NCI-H187 (cell line): ENCODE measurements at places on chromosomes 2 and 18.

DNA sequence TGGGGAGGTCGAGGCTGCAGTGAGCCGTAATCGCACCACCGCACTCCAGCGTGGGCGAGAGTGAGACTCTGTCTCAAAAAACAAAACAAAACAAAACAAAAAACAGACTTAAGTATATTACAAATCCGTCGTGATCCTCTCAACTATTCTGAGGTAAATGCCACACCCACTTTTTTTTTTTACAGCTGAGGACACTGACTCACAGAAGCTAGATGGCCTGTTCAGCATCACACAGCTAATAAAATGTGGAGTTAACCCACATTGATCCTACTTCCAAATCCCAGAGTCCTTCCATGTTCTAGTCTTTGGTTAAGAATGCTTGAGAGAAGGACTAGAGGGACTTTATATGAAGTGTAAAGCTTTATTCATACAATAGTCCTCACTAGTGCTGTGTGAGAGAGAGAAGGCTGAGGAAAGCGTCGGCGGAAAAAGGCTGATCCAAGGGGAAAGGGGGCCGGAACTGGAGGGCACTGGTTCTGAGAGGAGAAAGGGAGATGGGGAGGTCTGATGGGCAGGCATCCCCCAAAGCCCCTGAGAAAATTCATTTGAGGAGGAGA lies 627 bp downstream of the RNF25 start:
- no peak for DNase-seq

- no peak for DNase-seq
These were observed 118.8 kb downstream of the SETBP1 start for GRCh38 chr18:44799382-44799906.

- no peak for DNase-seq
These were observed 7.9 kb downstream of the SCG2 start for GRCh38 chr2:223594259-223594658.

- no peak for DNase-seq
These were observed 1371.2 kb downstream of the LRP1B start for GRCh38 chr2:140759426-140760156.

DNA sequence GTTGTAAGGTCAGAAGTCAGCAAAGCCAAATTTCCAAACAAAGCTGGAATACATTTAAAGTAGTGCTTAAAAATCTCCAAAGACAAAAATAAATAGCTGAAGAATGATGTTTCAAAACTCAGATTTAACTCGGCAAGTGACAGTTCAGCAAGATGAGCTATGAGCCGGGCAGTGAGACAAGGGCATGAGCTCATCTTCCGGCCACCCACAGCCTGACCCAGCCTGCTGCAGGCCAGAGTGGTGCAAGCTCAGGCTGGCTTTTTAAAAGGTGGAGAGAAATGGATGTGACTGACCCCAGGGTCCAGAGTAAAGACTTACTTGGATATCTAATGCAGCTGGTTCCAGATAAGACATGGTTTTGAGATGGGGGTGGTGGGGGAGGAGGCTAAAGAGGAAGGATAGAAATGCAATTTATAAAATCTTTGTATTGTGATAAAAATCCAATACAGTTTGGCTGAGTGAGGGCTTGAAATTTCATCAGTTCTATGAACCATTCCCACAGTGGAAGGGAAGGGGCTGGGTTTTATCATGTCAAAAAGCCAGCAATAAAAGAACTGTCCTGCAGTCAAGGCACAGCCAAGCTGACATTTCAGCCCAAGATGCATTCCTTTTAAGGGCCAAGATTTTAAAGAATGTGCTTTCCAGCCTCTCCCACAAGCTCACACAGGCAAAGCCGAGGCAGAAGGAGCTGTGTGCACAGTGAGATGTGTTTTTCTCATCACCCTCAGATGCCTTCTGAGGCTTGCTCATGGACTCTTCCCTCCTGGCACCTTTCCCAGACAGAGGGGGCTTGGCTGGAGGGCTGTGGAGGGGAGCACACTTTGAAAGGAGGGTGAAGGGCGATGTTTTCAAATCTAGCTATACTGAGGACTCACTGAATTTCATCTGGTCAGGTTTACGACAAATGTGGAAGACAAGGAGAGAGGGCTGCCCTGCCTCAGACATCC lies 97.9 kb upstream of the KLHL29 start:
- no peak for DNase-seq

- DNase-seq = no peak
These were observed 76.7 kb downstream of the EMILIN2 start for GRCh38 chr18:2923464-2923863.
